ENCODE measurements at places on chromosomes 16 and 17.

DNA sequence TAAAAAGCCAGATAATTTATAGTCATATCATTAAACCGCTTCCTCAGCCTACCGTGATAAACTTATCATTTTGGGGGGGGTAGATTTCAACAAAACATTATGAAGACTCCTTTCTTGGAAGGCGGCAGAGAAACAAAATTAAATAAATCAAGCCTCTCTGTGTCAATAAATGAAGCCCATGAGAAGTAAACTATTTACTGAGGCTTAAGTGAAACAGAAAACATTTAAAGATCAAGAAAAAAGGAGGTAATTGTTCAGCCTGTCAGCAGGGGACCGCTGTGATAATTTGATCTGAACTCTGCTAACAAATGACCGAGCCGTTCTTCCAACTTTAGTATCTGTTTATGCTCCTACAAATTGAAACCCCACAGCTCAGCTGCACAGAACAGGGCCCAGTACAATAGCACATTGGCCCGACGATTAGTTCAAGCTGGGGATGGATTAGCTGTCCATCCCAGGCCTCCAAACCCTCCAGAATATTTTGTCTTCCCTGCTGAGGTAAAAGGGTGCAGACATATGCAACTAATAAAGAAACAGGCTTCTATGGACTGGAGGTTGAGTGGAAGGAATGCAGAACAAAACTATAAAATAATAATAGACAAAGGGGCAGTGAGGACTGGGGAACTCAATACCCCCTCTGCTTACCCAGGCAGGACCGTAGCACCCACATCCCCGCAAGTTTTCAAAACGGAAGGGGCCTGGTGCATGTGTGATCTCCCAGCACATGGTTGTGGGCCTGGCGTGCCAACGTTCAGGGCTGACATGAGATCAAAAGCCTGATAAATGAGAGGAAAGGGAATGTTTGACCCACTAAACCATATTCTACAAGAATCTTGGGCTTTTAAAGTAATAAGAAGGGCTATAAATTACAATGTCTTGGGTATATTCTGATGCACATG, 298.1 kb upstream of the IRX5 start:
- DNase-seq: no peak

DNA sequence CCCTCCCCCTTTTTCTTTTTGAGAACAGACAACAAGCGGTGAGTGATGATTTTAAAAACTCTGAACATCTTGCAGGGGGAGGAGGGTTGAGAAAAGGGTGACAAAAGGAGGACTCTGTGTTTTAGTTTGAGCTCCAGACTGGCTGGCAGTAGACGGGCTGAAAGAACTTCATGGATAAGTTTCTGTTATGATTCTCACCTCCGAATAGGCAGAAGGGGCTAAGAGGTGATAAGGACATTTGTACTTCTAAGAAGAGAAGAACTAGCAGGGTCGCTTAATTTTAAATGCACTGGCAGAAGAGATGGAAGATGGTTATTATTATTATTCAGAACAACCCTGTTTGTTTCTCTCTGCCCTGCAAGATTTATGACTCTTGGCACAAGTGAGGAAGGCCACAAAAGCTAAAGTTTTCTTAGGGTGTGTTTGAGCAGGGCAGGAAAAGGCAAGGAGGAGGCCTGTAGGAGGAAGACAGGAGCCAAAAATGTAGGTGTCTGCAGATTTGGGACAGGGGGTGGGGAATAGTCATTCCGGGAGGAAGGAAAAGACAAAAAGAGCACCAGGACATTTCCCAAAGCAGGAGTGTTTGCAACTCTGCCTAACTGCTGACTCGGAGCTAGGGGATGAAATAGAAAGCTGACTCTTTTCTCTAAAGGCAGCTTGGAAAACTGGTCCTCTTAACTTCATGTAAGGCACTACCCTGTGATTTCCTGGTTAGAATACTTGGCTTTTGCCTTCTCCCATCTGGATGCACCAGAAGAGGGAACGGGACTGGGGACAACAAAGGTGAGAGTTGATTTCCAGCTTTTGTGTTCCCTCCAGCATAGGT, 11.9 kb upstream of the HOXB2 start:
- no peak for DNase-seq

DNA sequence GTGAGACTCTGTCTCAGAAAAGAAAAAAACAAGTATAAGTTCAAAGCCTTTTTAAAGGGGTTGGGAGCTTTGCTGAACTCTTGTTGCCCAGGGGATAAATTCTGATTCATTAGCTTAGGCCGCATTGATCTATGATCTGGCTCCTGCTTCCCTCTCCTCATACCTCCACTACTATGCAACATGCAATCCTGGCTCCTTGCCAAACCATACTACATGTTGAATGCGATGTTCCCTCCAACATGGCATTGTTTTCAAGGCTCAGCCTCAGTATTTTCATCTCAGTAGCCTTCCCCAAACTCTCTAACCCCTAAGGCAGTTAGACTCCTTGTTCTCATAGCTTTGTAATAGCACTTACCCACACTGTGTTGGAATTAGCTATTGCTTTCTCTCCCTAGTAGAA, 6.2 kb downstream of the REXO5 start:
- DNase-seq: no peak

DNA sequence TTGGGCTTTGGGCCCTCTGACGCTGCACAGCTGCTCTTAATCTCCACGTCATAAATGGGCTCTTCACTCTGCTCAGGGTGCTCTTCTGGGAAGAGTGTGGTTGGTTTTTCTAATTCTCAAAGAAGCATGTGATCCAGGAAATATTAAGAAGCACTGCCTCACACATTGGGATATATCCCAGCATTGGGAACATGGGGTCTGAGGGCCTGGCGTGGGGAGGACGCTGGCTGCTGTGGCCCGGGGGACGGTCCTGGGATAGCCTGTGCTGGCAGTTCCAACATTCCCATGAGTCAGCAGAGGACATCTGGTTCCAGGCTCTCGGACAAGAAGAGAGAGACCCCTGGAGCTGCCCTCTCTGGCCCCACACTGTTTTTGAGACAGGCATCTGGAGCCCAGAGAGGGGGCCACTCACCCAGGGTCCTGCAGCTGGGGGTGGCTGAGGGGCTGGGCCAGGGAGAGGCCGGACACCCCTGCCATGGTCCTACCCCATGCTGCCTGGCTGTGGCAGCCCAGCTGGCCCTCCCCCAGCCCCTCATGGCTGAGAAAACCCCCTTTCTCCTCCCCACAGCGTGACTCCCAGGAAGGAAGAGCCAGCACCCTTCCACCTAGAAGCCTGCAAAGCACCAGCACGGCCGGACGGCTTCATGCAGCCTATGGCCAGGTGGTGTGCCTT, 58.8 kb downstream of the NT5M start:
- DNase-seq: peak; percentile 59

DNA sequence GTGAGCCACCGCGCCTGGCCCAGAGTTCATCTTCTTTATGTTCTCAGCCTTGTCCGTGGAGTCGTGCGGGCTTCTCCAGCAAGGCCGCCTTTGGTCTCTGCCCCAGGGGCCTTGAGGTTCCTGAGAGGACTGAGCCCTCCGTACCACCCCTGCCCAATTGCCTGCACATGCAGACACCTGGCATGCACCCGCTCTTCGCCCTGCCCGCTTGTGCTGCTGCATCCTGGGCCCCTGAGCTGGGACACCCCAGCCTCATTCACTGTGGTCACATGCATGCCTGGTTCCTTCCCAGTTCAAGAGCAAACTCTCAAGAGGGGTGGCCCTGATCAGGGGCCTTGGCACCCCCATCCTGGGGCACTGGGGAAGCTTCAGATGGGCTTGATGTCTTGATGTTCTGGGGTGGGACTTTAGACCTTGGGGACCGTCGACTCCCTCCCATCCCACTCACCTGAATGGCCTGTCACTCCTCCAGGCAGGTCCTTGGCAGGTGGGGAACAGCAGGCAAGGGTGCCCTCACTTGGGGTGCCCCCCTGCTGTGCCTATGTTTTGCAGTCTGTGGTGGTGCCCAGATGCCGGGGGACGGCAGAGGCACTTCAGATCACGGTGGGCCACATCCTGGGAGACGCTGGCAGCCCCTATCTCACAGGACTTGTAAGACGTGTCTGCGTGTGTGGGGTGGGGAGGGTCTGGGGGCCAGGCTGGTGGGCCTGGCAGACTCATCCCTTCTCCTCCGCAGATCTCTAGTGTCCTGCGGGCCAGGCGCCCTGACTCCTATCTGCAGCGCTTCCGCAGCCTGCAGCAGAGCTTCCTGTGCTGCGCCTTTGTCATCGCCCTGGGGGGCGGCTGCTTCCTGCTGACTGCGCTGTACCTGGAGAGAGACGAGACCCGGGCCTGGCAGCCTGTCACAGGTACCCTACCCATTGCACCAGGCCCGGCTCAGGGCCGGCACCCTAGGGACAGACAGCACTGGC, 12.7 kb upstream of the SPNS2 start:
- DNase-seq: no peak

DNA sequence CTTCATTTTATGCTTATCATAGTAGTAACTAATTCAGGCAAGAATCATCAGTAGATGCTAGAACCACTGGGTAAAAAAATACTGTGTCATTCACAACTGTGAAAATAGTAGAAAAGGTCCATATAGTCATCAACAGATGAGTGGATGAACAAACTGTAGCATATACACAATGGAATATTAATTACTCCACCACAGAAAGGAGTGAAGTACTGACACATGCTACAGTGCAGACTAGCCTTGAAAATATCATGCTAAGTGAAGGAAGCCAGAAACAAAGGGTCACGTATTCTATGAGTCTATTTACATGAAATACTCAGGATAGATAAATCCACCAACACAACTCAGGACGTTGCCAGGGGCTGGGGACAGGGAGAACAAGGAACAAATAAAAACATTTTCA, 13.3 kb downstream of the USP22 start:
- DNase-seq: no peak

GRCh38 chr16:27383556-27384243, 18.3 kb upstream of the IL21R start:
- peak; percentile 47 for DNase-seq

- peak; percentile 15 for DNase-seq
These were observed 3.2 kb downstream of the UTS2R start for GRCh38 chr17:82374626-82375331.

GRCh38 chr16:57186872-57187854, 1.0 kb downstream of the RSPRY1 start:
- peak; percentile 21 for DNase-seq

DNA sequence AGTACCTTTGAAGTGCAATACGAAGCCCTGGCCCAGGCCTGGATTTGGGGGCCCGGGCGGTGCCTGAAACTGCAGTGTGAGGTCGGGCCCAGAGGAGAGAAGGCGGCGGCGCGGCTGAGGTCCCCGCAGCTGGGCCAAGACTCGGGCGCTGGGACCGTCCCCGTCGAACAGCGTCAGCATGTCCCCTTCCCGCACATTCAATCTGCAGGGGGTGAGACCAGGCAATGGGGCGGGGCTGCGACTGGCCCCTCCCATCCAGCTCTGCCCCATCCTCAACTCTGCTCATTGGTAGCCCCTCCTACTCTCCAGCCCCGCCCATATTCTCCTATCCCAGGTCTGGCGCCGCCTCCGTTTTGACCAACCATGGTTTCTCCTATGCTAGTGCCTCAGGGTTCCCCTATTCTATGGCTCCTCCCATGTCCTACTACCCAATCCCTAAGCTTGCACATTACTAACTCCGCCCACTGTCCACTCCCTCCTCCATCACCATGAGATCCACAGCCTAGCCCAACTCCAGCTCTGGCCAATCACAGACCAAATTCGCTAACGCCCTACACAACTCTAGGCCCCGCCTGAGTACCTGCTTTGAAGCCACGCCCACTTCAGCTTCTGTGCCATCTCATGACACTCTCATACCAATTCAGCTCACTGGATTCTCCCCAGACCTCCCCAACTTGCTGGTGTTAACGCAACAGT, 14.4 kb upstream of the CDIPT start:
- DNase-seq: no peak

GRCh38 chr16:79811541-79811940, 211.0 kb upstream of the MAF start:
- no peak for DNase-seq

- DNase-seq: no peak
These were observed 57.0 kb downstream of the CCDC57 start for GRCh38 chr17:82155606-82156005.

- no peak for DNase-seq
These were observed 11.4 kb downstream of the UNC13D start for GRCh38 chr17:75832652-75833400.

DNA sequence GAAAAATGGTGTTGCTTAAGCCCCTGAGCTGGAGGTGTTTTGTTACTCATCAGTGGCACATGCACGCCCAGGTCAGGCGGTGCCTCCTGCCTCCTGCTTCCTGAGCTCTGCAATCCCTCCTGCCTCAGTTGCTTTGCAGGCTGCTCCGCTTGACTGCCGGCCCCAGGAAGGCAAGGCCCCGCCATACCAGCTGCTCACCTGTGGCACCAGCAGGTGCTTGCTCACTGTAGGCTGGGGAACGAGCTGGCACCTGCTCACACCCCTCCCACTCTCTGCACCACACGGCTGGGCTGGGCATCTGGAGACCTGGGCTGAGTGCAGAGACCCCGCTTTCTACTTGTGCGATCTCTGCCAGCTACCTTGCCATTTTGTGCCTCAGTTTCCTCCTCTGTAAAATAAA, 200.2 kb downstream of the RBFOX3 start:
- DNase-seq: no peak

DNA sequence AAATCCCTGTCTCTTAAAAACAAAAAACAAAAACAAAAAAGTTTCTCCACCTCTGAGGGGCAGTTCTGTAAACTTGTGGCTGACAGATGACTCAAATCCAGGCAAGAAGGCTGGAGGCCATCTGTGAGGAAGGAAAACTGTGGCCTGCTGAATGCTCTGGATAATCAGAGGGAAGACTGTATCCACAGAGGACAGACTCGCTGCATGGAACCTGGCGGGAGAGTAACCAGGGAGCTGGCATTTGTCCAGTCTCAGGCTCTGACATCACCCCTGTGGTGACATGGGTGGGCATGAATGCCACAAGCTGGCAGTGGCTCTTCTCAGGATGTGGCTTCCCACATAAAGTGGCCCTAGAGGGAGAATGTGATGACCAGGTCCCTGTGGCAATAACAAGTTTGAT, 2.8 kb upstream of the KSR1 start:
- DNase-seq: no peak
